ENCODE measurements at places on chromosomes 12 and 14.

GRCh38 chr12:110278255-110278536, 2.9 kb upstream of the ATP2A2 start:
- DNase-seq: no peak

GRCh38 chr12:25320123-25321006, 69.6 kb upstream of the KRAS start:
- DNase-seq: no peak

GRCh38 chr14:28952666-28953065, 186.1 kb downstream of the FOXG1 start:
- DNase-seq: peak; percentile 65

DNA sequence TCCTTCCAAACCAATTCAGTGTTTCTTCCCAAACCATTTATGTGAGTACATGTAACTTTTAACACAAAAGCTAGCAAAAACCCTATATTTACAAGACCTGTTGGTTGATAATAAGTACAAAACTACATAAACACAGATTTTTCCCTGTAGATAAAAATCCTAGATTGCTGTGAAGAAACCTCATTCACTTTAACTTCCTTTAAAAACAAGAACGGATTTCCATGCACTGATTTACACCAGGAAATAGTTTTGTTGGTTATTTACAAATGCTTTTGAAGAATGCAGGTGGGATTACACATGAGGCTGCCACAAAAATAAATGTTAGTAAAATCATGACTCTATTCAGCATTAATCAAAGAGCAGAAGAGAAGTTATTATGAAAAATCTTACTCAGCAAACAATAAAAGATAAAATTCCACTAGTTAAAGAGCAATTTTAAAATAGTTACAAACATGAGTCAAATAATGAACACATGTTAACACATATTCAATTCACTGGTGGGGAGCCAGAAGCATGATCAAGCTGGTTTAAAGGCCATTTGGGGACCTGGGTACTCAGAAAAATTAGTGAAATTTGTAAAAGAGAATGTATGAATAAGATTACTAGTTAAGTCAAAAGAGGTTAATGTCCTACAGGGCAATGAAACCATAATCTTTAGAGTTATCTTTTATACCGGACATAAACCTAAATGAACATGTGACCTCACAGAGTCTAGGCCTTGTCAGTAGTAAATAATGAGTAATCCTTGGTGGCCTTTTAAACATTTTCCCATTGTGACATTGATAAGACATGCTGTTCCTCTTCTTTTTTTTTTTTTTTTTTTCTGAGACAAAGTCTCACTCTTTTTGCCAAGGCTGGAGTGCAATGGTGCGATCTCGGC, 79.9 kb downstream of the PHLDA1 start:
- no peak for DNase-seq

DNA sequence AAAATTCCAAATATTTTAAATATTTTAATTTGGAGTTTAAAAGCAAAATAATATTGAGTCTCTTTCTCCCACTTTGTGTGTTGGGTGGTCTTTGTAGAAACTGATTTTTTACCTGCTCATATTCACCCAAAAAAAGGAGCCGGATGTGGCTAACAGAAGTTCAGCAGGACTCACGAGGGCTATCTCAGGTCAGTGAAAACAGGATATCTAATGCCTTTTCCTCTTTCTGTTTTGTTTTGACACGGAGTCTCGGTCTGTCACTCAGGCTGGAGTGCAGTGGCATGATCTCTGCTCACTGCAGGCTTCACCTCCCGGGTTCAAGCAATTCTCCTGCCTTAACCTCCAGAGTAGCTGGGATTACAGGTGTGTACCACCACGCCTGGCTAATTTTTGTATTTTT, 30.8 kb downstream of the COA8 start:
- DNase-seq: no peak

- peak; percentile 99 for DNase-seq
Measured at GRCh38 chr14:78075033-78075432, 95.1 kb upstream of the NRXN3 start.

DNA sequence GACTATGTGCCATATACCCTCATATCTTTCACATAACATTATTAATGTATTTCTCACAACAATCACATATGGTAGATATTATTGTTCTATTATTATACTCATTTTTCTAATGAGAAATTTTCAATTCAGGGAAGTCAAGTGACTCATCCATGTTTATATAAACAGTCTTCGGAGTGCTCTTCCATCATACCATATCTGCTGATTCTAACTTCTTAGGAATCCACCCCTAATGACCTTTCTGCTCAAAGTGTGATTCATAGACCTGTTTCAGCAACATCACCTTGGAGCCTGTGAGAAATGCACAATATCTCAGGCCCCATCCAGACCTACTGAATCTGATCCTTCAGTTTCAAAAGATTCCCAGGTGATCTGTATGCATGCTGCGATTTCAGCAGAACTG, 39.8 kb upstream of the OVCH1 start:
- DNase-seq: no peak

GRCh38 chr14:34930591-34931091, 52.2 kb upstream of the SRP54 start:
- no peak for DNase-seq

- no peak for DNase-seq
Measured at GRCh38 chr12:53505555-53506449, 1.5 kb downstream of the NPFF start.

DNA sequence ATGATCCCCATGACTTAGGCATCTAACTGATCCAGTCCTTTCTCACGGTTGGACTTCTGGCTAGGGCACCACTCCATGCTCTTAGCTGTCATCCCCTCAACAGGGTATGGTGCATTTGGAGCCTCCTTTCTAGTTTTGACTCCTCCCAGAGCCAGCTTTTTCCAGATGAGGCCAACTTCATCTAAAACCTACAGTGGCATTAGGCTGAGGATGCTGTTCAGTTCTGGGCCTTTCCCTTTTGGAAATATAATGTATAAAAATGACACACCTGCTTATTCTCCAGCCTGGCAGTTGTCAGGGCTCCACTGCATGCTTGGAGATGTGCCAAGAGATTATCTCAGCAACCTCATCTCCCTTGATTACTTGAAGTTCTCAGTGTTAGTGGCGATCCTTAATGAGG, 239.7 kb downstream of the EMP1 start:
- peak; percentile 33 for DNase-seq

GRCh38 chr14:105309371-105309770, 5.2 kb upstream of the PACS2 start:
- no peak for DNase-seq

DNA sequence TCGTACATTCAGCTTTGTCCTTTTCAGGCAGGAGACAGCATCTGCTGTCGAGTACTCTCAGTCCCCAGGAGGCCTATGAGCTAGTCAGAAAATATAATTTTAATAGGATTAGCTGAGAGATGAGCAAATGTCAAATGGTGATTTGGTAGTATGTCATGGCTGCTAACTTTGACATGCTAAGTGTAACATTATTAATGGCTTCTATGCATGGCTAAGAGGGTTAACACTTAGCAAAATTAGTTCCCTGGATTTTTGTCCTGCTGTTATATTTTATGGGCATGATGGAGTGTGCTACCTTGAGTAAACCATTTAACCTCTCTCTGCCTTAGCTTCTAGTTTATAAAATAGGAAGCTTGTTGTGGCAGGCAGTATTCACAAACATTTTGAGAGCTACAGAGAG, 2.9 kb upstream of the PCNX1 start:
- DNase-seq: no peak

GRCh38 chr12:100554608-100555077, 18.8 kb upstream of the GAS2L3 start:
- DNase-seq: peak; percentile 72

- DNase-seq: no peak
Measured at GRCh38 chr12:12157424-12157823, 86.7 kb downstream of the BCL2L14 start.

GRCh38 chr14:64698903-64699302, 5.3 kb upstream of the PLEKHG3 start:
- DNase-seq: peak; percentile 98

DNA sequence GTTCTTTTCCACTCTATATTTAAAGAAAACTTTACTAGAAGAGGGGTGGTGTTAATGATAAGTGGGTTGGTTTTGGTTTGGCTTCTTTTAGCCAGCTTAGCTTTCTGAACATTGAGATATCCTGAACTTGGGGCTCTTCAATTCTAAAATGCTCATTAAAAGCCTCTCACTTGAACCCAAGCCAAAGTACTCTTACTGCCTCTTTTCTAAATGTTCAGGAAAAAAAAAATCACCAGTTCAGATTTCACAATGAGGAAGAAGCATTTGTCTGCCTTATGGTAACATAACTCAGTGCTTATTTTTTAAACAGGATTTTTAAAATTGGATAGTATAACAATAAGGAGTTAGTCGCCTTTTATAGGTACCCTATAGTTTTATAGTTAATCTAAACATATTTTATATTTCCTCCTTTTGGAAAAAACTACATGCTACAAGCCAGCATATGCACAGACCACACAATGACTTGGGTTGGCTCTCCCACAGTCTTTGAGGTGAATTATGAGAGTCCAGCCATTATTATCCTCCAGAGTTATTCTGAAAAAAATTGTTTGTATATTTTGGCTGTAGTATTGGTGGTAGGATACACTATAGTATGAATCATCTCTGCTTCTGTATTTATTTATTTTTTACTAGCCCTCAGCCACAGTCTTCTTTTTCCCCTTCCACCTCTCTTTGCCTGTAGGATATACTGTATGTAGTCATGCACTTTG, 195.5 kb upstream of the TMPO start:
- DNase-seq: peak; percentile 64

All from DMS79 treated with DMSO at 0.1 percent for 48 hours (cell line).